CD4-positive, alpha-beta T cell treated with Interferon gamma for 1 hour (primary cell): ENCODE measurements at places on chromosomes 6 and 20.

DNA sequence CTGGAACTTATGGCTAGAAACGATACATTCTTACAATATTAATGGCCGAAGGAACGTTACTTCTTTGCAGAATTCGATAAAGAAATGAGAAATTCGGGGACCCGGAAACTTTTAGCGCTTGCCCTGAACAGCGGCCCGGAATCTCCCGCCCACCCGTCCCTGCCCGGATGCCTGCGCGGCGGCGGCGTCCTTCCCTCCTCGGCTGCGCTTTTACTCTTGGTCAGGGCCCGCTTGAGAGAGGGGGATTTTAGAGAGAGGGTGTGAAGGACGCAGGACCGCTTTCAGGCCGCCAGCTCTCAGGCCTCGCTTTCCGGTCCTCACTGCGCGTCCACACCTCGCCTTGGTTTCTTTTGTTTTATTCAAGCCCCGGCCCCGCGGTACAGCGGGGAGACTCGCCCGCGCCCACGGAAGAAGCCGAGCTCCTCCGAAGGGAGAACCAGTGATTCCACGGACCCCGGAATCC lies 243.7 kb downstream of the ARID1B start:
- peak; percentile 55 for DNase-seq

- no peak for DNase-seq
Observed at GRCh38 chr20:21006611-21007010, 99.5 kb downstream of the LINC00237 start.

- no peak for DNase-seq
Observed at GRCh38 chr6:129417416-129418086, 292.4 kb downstream of the ARHGAP18 start.

GRCh38 chr6:128380891-128381290 lies 139.5 kb downstream of the PTPRK start:
- no peak for DNase-seq

DNA sequence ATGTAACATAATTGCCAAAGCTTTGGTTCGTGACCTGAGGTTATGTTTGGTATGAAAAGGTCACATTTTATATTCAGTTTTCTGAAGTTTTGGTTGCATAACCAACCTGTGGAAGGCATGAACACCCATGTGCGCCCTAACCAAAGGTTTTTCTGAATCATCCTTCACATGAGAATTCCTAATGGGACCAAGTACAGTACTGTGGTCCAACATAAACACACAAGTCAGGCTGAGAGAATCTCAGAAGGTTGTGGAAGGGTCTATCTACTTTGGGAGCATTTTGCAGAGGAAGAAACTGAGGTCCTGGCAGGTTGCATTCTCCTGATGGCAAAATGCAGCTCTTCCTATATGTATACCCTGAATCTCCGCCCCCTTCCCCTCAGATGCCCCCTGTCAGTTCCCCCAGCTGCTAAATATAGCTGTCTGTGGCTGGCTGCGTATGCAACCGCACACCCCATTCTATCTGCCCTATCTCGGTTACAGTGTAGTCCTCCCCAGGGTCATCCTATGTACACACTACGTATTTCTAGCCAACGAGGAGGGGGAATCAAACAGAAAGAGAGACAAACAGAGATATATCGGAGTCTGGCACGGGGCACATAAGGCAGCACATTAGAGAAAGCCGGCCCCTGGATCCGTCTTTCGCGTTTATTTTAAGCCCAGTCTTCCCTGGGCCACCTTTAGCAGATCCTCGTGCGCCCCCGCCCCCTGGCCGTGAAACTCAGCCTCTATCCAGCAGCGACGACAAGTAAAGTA lies 547 bp upstream of the ESR1 start:
- DNase-seq: no peak

GRCh38 chr6:104887350-104887749 lies 27.6 kb upstream of the HACE1 start:
- DNase-seq: no peak

DNA sequence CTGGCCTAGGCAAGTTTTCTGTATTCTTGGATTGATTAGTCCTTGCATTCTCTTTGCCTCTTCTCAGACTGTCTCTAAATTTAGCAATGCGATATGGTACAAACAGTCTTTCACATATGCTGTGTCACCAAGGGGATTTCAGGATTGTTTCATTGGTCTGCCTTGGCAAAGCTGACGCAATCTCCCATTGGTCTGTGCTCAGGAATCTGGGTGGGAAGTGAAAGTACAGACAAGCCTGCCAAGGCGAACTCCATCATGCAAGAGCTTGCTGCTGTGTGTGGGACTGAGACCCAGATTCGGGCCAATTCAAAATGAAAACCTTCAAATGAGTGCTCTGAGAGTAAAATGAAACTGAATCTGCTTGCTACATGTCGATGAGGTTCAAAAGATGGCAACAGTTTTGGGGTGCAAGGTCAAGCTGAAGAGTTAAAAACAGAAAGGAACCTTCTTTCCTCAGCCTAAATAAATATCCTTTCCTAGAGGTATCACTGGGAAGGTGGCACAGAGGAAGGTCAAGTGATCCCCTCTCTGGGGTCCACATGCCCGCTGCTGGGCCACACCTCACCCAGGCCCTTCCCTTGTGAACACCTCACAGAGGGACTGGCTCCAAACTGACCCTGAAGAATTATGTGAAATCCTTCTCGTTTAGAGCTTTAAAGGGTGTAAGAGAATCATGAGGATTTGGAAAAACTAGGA lies 198.8 kb upstream of the PREP start:
- peak; percentile 64 for DNase-seq

GRCh38 chr20:9119776-9120175 lies 50.9 kb downstream of the PLCB4 start:
- DNase-seq: no peak

- DNase-seq: no peak
Observed at GRCh38 chr6:44201638-44202303, 15.0 kb upstream of the MYMX start.

- no peak for DNase-seq
Observed at GRCh38 chr6:166673309-166673708, 46.3 kb upstream of the RPS6KA2 start.

DNA sequence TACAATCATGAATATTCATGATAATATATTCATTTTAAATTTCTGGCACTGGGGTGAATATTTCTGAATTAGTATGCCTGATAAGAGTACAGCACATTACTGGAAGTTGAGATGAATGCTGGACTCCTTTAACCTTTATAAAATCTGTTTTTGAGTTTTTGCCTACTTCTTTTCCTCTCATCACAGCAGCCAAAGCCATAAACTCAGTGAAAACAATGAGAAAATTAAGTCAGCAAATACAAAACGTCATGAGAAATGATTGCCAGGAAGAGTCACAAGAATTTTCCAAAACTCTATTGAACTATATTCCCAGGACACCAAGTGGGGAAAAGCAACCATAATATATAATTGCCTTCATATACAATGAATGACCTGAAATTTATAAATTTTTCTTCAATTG lies 837.6 kb downstream of the TBC1D32 start:
- no peak for DNase-seq

- no peak for DNase-seq
Observed at GRCh38 chr20:38617011-38617829, 15.6 kb downstream of the ARHGAP40 start.

DNA sequence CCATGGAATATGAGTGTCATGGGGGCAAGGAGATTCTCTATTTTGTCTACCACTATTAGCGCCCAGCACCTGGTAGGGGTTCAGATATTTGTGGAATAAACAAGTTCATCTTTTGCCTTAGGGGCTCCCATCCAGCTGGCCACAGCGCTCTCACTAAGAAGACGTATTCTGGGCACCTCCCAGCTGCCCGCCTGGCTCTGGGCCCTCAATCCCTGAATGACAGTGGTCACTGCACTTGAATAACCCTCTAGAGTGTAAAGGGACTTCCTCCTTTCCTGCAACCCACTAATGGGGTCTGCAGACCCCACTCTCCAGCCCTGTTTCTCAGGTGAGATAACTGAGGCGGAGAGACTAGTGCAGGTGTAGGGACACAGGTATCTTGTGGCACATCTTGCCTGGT lies 36.2 kb downstream of the SNX5 start:
- no peak for DNase-seq

DNA sequence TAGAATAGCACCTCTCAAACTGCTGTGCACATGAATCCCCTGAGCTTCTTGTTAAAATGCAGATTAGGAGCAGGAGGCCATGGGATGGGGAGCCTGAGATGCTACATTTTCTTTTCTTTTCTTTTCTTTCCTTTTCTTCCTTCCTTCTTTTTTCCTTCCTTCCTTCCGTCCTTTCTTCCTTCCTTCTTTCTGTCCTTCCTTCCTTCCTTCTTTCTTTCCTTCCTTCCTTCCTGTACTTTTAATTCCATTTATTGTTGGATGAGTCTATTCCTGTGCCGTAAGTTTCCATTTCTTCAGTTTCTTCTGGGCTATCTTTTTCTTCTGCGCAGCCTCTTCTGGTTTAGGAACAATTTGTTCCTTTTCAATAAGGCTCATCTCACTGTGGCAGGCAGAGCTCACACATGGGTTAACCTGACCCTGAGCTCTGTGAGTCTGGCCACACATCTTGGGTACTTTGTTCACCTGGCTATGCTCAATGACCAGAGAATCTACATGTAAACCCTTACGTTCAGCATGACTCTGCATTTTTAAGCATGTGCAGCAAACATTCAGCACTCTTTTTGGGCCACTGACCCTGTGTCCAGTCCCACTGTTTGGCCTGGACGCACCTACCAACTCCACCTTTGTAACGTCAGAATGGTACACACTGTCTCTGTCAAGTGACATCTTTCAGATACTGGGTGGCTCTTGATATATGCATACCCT lies 114.7 kb upstream of the INSM1 start:
- DNase-seq: no peak

- DNase-seq: no peak
Observed at GRCh38 chr20:20887593-20888265, 175.3 kb upstream of the RALGAPA2 start.

DNA sequence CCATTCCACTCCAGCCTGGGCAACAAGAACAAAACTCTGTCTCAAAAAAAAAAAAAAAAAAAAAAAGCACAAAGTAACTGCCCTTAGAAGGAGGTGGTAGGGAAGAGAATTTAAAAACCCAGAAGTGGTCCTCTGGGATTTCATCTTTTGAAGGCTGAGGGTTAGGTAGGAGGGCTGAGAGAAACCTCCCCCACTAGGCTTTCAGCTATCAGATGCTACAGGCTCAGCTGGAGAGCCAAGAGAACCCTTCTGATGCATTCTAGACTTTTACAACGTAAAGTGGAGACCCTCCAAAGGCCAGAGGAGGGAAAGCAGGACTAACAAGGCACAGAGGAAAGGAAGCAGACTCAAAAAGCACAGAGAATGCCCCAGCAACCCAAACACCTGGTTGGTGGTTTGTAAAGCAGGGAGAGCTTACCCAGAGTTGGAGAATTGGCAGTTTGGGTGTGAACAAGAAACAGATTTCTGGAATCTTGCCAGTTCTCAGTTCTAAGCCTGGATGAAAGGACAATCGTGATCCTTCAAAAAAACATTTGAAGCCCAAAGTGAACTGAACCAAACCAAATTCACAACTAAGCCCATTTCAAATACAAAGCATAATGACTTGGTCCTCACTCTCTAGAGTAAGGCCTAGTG lies 23.2 kb upstream of the SPAG4 start:
- no peak for DNase-seq

- no peak for DNase-seq
Observed at GRCh38 chr6:21067521-21067920, 526.0 kb upstream of the SOX4 start.

GRCh38 chr6:5878792-5879191 lies 127.9 kb downstream of the NRN1 start:
- no peak for DNase-seq

DNA sequence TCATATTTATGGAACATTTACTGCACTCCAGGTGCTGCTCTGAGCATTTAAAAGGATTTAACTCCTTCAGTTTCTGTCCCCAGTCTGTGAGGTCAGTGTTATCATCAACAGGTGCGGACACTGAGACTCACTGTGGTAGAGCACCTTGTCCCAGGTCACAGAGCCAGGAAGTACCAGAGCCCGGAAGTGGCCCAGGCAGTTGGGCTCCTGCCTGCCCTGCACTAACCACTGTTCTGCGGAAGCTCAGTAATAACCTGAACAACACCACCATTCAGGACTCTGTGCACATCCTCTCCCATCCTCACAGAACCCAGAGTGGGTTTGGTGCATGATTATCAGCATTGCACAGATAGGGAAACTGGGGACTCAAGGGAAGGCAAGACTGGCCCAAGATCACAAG lies 16.8 kb upstream of the SIRPG start:
- DNase-seq: peak; percentile 22

GRCh38 chr6:151254451-151255081 lies 14.8 kb downstream of the AKAP12 start:
- no peak for DNase-seq

GRCh38 chr6:108877046-108877751 lies 29.0 kb downstream of the ARMC2 start:
- no peak for DNase-seq

GRCh38 chr6:18019539-18020534 lies 32.4 kb upstream of the KIF13A start:
- DNase-seq: no peak

GRCh38 chr6:146359131-146359530 lies 184.5 kb upstream of the RAB32 start:
- no peak for DNase-seq

GRCh38 chr6:83265384-83265783 lies 72.2 kb downstream of the RWDD2A start:
- no peak for DNase-seq

DNA sequence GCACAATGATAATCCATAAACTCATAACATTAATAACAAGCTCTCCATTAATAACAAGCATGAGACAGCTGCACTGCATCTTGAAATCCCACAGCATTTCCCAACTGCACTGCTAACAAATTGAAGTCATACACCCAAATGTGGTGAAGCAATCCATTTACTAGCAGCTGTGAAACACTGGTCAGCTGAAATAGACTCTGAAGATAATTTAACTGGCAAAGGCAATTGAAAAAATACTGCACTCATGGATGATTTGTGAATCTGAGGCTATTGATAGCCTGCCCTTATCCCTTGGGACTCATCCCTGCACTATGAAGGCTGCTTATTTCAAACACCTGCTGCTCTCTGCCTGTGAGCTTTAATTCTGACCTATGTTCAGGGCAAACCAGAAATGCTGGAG lies 49.1 kb upstream of the PLCB1 start:
- no peak for DNase-seq

DNA sequence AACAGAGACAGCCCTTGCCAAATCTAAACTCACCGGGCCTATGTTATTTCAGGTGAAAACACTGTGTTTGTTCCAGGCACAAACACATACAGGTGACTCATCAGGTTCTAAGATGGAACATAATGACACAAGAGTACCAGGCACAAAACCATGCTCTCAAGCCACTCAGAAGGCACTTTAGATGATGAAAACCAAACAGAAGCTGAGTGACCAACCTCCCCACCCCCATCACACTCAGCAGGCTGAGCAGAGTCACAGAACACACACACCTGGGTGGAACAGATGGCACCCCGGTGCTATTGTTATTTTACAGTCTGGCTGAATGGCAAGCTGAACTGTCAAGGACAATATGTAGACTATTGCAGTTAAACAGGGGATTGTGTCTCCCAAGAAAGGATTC lies 20.6 kb upstream of the NKX2-2 start:
- DNase-seq: no peak

GRCh38 chr6:13406781-13407180 lies 78.4 kb upstream of the TBC1D7 start:
- DNase-seq: no peak

- no peak for DNase-seq
Observed at GRCh38 chr6:77383026-77383425, 80.3 kb downstream of the HTR1B start.
